NCI-H2107 (cell line): ENCODE measurements at places on chromosomes 1 and 21.
A peak's percentile ranks its signal among the peaks of the same experiment; 100 is the strongest.

DNA sequence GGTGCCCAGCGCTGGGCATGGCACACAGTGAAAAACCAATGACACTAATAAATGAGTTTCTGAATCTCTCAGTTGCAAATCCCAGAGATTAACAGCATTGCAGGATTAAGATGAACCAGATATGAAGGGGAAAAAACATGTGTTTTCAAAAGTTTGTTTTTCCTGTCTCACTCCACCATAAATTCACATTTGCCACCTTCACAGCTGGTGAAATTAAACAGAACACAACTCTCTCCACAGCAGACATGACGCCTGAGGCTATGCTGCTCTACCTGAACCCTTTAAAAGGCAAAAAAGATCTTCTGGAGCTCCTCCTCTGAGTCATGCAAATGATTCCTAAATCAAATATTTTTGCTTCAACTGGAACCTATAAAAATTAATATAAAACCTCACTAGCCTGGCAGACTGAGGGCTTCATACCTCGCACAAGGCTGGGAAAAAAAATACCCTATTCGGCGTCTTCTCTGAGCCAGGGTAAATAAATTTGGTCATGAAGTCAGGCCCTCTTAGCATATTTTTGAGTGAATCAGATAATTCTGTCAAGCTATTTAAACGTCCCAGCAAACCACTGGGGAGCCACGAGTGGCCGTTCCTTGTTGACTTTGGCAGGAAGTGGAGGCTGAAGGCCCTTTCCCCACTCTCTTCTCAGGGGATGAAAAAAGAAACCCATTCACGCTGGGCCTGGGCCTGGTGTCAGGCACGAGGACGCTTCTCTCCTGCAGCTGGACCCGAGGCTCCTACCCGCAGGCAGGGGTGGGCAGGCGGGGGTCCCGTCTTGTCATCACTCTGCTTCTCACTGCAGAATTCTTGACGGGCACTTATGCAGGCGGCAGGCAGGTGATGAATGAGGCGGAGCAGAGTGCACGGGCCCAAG, 53.0 kb downstream of the DMRTB1 start:
- no peak for DNase-seq

GRCh38 chr1:59707178-59707791, 107.5 kb upstream of the HOOK1 start:
- DNase-seq: no peak

DNA sequence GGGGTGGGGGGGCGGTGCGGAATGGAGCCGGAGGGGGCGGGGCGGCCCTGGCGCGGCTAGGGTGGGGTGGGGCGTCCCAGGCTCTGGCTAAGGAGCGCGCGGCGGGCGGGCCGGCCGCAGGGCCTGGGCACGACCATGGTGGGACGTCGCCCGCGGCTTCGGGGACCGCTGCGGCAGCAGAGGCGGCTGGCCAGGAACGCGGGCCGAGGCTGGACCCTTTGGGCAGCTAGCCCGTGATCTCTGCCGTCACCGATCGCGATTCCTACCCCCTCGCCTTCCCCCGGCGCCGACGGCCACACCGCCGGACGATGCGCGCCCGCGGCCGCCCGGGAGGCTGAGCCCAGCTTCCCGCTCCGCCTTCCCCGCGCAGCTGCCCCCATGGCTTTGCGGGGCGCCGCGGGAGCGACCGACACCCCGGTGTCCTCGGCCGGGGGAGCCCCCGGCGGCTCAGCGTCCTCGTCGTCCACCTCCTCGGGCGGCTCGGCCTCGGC, at the start of gene MAP3K21:
TSS of gene MAP3K21 (plus strand) at position 74 of the 491 bp plus-strand sequence. CDS start at position 379, 305 bp downstream.
- DNase-seq: no peak

GRCh38 chr1:64545118-64545843, 75.4 kb downstream of the CACHD1 start:
- no peak for DNase-seq

DNA sequence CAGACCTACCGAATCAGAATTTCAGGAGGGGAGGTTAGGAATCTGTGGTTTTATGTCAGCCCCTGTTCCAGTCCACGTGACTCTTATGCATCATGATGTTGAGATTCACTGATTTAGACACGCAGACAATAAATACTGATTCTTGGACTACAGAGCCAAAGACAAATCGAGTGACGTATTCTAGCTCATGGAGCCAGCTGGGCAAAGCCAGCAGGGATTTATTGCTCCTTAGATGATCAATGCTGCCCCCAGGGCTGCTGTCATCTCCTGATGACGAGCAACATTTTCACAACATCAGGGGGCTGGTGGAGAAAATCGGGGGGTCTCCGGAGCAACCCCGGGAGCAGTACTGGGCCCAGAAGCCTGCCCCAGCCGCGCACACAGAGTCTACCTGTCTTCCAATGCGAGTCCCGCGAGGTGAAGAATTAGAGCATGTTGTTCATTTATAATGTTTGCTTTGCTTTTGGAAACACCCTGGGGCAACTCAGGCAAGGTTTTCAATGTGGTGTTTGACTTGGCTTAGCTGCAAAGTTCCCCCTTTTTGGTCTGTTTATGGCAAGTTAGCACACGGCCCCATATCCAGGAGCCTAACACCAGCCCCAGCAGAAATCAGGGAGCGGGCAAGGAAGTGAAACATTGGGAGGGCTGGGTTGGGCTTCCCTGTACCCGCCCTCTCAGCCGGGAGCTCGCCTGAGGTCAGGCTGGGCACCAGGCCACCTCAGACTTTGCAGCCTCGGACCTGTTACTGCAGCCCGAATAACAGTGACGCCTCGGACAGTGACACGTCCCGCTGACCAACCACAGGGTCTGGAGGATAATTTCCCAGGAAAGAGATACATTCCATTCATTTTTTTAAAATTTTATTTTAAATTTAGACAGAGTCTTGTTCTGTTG, 19.9 kb upstream of the CLDN14 start:
- no peak for DNase-seq

- no peak for DNase-seq
Observed at GRCh38 chr1:27993241-27993640, 33.5 kb downstream of the XKR8 start.

- no peak for DNase-seq
Observed at GRCh38 chr1:60763741-60764140, 318.6 kb upstream of the NFIA start.

DNA sequence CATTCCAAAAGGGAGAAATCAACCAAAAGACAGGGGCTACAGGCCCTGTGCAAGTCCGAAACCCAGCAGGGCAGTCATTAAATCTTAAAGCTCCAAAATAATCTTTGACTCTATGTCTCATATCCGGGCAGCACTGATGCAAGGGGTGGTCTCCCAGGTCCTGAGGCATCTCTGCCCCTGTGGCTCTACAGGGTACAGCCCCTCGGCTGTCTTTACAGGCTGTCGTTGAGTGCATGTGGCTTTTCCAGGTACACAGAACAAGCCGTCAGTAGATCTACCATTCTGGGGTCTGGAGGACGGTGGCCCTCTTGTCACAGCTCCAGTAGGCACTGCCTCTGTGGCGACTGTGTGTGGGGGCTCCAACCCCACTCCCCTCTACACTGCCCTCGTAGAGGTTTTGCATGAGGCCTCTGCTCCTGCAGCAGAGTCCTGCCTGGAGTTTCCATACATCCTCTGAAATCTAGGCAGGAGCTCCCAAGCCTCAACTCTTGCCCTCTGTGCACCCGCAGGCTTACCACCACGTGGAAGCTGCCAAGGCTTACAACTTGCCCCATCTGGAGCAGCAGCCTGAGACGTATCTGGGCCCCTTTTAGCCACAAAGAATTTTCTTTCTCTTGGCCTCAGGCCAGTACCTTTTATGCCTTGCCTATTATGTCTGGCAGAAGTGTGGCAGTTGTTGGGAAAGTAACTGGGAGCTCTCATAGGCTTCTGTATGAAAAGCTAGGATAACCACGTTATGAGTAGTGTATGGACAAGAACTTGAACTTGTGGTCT, 52.5 kb downstream of the POU2F1 start:
- DNase-seq: peak; percentile 65

DNA sequence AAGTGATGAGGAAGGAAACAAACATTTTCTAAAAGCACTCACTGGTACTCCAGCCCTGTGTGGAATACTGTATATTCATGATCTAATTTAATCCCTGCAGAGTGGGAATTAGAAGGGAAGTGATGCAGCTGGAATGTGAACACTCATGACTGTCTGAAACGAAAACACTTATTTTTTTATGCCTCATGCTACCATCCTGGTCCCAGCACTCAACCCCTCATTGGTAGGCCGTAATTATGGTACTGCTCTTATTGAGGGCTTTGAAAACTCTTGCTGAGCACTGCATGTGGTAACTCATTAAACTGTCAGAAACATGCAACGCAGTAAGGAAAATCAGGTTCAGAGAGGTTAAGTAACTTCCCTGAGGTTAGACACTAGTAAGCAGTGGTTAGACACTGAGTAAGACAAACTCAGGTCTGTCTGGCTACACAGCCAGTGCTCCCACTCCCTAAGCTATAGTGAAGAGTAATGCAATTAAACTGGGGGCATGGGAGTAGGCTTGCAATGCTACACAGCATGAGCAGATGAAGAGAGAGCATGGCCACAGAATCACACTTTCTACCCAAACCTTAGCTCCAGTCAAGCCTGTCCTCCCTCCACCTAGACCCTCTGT, 17.3 kb upstream of the TNFSF4 start:
- no peak for DNase-seq

DNA sequence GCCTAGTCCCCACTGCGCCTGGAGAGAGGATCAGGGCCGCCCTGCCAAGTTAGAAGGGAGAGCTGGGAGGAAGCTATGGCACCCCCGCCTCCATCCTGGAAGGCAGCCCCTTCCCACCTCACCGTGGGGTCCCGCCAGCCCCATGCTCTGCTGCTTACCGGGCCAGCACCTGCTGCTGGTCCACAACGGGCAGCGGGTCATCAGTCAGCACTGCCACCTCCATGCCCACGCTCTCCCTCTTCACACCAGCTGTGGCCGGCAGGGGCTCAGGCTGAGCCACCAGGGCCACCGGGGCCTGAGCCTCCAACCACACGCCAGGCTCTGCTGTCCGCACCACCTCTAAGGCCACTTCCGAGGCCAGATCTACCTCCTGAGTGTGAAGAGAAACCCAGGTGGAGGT, 23.5 kb upstream of the DDOST start:
- no peak for DNase-seq

DNA sequence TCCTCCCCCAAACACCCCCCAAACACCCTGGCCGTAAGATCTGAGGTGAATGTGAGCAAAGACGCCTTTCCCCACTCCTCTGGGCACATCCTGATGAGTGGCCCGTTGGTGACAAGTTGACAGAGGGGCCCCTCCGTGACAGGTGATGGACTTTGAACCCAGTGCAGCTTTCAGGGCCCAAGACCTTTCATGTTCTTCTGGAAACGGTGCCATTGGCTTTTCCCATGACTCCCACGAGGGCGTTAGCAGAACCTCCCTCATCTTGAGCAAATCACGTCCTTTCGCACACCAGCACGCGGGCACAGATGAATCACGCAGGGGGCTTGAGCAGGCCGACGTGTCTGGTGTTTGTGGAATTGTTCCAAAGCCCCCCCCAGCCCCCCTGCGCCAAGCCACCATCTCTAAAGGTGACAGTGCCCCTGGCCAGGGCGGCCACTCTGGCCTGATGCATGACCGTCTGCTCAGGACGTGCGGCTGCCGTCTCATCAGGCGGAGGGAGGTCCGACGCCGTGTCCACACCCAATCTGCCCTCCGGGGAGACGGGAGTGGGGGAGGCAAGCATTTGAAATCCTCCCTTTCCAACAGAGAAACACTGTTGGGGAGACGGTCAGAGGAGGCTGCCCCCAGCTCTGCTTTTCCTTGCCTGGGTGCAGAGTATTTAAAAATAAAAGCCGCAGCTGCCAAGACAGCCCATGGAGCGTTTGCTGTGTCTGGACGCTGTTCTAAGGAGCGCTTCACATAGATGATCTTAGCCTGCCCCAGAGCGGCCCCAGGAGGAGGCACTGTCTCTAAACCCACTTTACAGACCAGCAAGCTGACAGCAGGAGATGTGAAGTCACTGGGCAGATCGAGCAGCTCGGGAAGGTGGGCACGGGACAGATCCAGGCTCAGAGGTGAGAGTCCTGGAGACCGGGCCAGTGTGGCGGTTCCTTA, 98.3 kb upstream of the ARHGEF16 start:
- DNase-seq: no peak

DNA sequence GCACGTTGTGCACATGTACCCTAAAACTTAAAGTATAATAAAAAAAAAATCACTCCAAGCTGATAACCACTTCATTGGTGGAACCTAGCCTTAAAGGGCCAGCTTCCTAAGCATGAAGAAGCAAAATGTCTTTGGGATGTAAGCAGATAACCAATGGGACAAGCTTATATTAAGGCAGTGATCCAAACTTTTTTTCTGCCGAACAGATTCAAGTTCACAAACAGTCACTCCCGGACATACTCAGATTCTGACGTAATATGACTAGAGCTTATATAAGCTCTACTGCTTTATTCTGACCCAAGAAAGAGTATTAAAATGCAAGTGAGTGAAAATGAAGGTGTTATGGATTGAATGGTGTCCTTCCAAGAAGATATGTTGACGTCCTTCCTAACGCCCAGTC, 44.9 kb upstream of the HIVEP3 start:
- no peak for DNase-seq
